ENCODE measurements at places on chromosomes 1 and 21.

GRCh38 chr1:203476216-203476814 lies 709 bp downstream of the PRELP start:
- DNase-seq: no peak

DNA sequence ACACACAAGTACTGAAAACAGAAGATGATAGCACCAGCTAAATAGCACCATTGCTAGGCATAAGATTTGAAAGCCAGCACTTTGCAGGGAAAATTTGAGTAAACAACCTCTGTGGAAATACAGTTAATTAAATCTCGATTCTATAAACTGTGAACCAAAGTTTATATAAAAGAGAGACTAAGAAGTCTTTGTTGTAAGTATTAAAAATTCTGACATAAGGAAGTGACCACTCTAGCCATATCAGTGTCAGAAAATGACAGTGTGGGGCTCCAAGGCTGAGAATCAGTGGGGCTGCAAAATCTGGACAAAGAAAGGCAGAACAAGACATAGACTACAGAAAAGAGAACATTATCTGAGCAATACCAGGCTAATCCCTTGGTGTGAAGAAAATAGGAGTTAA lies 292.2 kb downstream of the ST6GALNAC3 start:
- no peak for DNase-seq

DNA sequence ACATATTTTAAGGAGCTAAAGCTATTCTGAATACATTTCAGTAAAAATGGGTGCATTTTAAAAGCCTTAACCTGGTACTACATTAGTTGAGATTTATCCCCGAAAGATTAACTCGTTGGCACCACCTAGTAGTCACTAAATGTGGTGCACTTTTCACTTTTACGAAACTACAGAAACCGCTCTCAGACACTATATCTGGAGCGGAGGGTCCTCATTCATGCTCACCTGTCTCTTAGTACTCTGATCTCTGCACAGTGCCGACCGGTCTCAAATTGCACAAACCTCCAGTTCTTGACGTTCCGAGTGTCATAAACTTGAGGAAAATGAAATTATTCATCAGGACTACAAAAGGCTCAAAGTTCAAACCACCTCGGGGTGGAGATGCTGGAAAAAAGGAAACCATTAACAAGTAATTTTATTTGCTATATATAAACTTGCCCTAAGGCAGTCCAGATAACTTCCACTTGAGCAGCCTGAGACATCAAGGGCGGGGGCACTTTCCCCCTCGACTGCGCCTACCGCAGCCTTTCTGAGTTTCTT lies 722 bp downstream of the LZIC start:
- DNase-seq: no peak

- no peak for DNase-seq
These were observed 355.1 kb downstream of the USP25 start for GRCh38 chr21:16084776-16085364.

GRCh38 chr1:95221306-95221705 lies 12.7 kb upstream of the RWDD3 start:
- no peak for DNase-seq
